C1 segment of cervical spinal cord (tissue), 14 donors: ENCODE measurements at places on chromosomes 4 and X.
A peak's percentile ranks its signal among the peaks of the same experiment; 100 is the strongest.

- no peak for DNase-seq
Observed at GRCh38 chr4:156705311-156705710, 266.3 kb downstream of the PDGFC start.

- DNase-seq, result no peak
Observed at GRCh38 chr4:7632341-7632740, 197.6 kb upstream of the PSAPL1 start.

DNA sequence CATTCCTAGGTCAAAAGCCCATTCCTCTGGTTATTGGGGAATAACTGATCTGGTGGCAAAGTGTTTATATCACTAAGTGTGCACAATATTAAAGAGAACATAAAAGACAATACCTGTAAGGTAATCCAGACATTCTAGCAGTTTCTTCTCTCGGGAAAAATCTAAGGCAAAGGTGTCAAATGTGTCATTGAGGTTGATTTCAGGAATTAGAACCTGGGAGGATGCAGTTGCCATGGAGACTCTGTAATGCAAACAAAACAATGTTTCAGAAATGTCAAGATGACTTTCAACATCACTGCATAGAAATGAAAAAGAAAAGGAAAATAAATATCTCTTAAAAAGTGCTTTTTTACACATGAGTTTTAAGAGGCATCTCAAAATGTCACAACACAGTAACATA is 145.9 kb downstream of the MID1 start:
- no peak for DNase-seq

GRCh38 chr4:118335324-118335723 is 17.5 kb downstream of the PRSS12 start:
- DNase-seq, result no peak

DNA sequence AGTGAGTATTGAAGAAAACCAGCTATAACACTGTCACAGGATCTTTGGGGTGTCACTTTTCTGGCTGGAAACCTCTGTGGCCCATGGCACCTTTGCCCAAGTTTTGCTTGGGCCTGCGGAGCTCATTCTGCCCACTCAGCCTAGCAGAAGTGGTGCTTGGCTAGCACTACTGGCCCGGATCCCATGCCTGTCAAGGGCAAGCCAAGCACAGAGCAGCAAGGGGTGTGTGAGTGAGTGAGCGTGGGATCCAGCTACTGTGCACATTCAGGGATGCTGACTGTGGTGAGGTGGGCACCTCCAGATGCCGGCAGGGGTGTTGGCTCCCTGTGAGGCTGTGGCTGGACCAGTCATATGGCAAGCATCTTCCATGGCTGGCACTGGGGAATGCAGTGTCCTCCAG is 55.4 kb upstream of the RASGEF1B start:
- no peak for DNase-seq

DNA sequence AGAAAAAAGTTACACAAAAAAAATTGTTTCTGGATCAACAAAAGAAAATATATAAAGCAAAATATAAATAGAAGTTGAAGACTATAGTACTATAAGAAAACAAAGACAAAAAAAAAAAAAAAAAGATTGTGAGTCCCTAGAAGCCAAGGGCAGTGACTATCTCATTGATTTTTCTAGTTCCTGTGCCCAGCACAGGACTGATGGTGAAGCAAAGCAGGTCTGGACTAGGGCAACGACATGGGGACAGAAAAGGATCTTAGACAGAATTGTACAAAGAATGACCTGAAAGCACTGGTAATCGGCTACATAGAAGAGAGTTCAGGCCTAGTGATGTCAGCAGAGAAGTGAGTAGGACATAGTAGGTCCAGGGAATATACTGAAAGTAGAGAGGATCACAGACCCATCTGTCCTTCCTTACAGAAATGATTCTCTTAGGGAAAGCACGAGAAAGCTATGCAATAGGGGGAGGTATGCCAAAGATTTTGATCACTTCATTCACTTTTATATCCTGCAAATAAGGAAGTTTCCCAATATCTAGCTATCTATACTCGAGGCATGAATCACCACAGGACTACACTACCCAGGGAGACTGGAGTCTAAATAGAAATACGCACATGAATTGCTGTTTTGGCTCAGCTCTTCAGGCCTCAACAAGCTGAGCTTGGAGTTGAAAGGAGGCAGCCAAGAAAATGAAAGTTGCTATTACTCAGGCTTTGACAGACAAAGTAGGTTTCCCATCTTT is 230.9 kb upstream of the GPC4 start:
- DNase-seq, result no peak

- DNase-seq, result no peak
Observed at GRCh38 chrX:48522291-48522690, 683 bp downstream of the EBP start.

DNA sequence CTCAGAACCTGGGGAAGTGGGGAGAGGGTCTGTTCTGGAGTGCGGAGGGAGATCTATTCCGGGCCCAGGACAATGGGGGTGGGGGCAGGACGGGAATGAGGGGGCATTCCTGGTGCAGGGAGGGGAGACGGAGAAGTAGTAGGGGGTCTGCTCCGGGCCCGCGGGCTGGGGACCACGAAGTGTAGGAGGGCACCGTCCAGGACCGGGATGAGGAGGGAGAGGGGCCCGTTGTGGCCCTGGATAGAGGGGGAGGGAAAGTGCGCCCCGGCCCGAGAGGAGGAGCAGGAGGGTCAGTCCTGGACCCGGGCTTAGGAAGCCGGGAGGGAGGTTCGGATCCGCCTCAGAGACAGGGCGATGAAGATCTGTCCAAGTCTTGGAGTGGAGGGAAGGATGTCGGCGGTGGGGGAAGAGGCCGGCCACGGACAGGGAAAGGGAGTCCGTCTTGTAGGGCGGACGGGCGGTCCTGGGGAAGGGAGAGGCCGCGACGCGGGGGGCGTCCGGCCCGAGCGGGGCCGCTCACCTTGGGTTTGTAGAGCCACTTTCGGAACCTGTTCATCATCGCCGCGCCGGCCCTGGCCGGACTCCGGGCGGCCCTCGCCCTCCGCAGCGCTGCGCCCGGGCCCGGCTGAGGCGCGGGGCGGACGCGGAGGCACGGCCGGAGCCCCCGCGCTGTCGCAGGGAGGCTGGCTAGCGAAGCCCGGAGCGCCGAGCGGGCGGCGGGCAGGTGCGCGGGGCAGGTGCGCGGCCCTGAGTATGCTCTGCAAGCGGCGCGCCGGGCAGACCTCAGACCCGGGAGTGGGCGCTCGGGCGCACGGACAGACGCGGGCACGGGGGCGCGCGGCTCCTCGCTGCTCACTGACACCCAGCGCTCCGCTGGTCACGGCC is at the start of gene ZFYVE28:
Gene ZFYVE28, minus strand, starts transcription at position 881 of the 885 bp plus-strand sequence. Its CDS starts 322 bp downstream, at position 559.
- DNase-seq, result no peak

DNA sequence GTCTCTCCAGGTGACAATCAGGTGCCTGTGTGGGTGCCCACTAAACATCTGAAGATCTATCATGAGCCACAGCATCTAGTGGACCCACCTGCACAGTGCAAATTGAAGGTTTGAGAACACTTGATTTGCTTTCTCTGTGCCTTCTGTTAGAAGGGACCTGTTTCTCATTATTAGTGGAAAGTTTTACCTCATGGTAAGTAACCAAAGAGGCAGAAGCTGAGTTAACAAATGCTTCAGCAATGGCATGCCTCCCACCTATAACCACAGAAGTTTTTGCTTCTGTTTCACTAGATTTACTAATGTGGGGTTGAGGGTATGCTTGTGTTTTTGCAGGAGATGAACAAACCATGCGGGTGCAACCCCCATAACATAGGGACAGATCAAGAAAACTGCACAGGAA is 297.4 kb upstream of the DKK2 start:
- no peak for DNase-seq

DNA sequence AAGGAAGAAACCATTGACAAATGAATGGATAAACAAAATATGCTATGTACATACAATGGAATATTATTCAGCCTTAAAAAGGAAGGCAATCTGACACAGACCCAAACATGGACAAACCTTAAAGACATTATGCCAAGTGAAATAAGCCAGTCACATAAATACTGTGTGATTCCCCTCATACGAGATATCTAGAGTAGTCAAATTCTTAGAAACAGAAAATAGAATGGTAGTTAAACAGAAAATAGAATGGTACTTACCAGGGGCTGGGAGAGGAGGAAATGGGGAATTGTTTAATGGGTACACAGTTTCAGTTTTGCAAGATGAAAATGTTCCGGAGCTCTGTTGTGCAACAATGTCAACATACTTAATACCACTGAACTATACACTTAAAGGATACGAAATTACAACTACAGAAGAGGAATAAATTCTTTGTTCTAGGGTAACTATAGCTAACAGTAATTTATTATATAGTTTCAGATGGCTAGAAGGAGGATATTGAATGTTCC is 47.8 kb upstream of the DUSP21 start:
- DNase-seq, result no peak

DNA sequence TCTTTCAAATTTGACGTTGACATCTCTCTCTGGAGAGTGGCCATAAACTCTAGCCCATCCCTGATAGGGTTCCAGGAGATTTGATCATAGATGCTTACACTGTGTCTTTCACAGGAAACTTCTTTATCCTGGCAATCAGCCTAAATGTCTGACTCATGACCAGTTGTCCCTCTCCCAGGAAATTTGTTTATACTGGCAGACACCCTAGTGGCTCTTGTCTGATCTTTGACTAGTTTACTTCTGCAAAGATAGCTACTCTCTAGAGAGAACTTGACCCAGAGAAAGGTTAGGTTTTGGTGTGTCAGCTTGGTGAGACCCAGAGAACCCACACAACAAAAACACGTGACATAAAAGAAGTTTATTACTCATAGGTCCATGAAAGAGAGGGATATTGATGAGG is 509.8 kb downstream of the CENPC start:
- DNase-seq, result no peak

GRCh38 chrX:13078739-13079444 is 34.5 kb upstream of the FAM9C start:
- no peak for DNase-seq

- no peak for DNase-seq
Observed at GRCh38 chr4:140808256-140808655, 52.1 kb upstream of the TBC1D9 start.

- DNase-seq, result no peak
Observed at GRCh38 chr4:71639380-71639779, 144.5 kb downstream of the GC start.

DNA sequence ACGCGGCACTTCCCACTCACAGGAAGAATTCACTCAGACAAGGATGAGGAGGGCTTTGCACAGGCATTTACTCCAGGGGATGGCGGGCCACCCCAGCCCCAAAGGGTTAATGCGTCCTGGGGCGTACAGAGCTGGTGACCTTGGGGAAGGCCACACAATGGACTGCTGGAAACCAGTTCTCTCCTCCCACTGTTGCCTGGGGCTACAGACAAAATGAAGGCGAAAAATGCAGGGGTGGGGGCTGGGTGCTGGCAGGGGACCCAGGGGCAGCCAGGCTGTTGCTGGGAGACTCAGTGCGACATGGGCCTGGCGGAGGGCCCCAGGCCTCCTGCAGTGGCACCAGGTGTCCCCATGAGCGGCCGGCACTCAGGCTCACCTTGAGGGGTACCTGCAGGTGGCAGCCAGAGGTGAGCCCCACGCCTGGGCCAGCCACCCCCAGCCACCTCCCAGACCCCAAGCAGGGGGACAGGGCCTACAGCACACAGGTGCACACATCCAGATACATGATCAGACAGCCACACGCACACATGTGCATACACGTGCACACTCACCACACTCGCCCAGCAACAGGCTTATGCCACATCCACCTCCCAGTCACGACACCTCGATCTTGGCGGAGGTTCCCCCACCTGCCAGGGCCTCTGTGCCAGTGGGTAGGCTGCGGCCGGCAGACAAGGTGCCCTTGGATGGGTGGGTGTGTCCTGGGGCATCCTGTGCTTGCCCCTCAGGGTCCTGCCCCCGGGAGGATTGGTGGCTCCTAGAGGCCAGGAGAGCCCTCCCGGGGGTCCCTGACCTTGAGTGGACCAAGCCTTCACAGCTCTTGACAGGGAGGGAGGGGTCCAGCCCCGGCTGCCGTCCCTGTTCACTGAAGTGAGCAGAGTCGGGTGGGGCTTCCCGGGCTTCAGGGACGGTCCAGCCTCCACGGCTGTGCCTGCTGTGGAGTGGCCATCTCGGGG is 13.1 kb downstream of the NAT8L start:
- DNase-seq, result peak; percentile 53

DNA sequence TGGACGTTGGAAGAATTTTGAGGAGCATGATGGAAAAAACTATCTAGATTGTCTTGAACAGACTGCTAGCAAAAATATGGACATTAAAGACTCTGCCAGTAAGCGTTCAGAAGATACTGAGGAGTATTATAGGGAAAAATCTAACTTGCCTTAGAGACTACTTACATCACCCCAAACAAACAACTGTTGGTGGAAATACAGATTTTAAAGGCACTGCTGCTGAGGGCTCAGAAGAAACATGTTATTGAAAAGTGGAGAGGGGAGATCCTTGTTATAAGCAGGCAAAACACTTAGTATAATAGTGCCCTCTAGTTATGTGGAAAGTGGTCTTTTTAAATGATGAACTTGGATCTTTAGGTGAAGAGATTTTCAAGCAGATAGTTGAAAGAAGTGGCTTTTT is 29.2 kb downstream of the MAD2L1 start:
- no peak for DNase-seq

DNA sequence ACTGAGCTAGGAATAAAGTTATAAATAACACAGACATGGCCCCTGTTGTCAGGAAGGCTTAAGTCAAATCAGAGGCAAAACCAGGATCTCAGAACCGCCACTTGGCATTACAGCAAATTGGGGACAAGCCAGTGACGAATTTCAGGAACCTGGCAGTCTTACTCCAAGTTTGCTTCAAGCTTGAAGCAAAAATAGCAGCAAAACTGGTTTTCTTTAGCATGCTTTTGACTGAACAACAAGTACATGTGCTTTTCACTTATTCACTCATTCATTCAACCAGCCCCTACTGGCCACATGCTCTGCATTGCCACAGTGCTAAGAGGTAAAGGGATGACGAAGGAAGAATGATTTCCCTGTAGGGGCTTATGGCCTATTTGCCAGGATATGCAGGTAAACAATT is 253.9 kb upstream of the PPARGC1A start:
- DNase-seq, result no peak
